ENCODE measurements at places on chromosomes 1 and 21. TPM values are rescaled to one million over a fixed set of nuclear protein-coding genes. Genes with fewer than 3 reads are reported as not detected.

Gene DFFA
- total RNA-seq: 39.0 TPM

Gene ATP1A2
- total RNA-seq: 18.6 TPM

Gene AZIN2
- total RNA-seq: 6.2 TPM

Gene TFF2
- 115 TPM for total RNA-seq

Gene FCGR3B
- 2.0 TPM for total RNA-seq

Gene LIPI
- not detected for total RNA-seq

Gene VWA1
- total RNA-seq: 122 TPM

Gene TINAGL1
- 169 TPM for total RNA-seq

Gene EDEM3
- 40.5 TPM for total RNA-seq

Gene C1orf87
- total RNA-seq: not detected

Gene RIT1
- 38.9 TPM for total RNA-seq

Gene C1orf116
- 45.1 TPM for total RNA-seq

Gene GIPC2
- 19.6 TPM for total RNA-seq

Gene KCNA2
- total RNA-seq: 1.8 TPM

Gene C1orf198
- 152 TPM for total RNA-seq

Gene VCAM1
- total RNA-seq: 9.7 TPM

Gene FAM72B
- 1.3 TPM for total RNA-seq

Gene FGGY
- 36.4 TPM for total RNA-seq

Gene SPATA46
- not detected for total RNA-seq

Gene ESRRG
- 5.4 TPM for total RNA-seq

Gene HES3
- total RNA-seq: not detected
